Adrenal gland (tissue), 19 donors: ENCODE measurements at places on chromosomes 1 and 21.

- DNase-seq: peak; percentile 93
- H3K36me3 ChIP-seq: no peaks in the 10 kb centered on the region
- H3K27ac ChIP-seq: no peak overlapping the region
- H3K27me3 ChIP-seq: no peaks in the 10 kb centered on the region
Measured at GRCh38 chr1:32695098-32695904, 7.3 kb downstream of the SYNC start.

- no peaks in the 10 kb centered on the region for H3K36me3 ChIP-seq
- no peak overlapping the region for H3K4me3 ChIP-seq
- no peaks in the 10 kb centered on the region for H3K27me3 ChIP-seq
- no peak overlapping the region for H3K27ac ChIP-seq
- H3K4me1 ChIP-seq: no peaks in the 10 kb centered on the region
Measured at GRCh38 chr1:218785928-218786327, 387.8 kb upstream of the LYPLAL1 start.

DNA sequence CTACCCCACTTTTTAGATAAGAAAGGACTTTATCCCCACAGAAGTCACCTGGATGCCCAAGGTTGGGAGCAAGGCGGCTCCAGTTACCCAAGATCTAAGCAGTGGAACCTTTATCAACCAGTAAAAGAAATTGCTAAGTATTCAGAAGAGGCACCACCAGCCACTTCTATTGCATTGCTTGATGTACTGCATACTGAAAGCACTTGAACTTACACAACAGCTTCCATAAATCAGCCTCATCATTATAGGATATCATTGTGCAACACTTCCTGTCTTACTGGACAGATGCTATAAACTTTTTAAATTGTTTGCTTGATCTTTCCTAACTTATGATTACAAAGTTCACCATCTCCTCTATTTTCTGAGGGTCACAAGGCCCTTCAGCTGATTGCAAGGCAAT is 642.7 kb upstream of the CXADR start:
- no peaks in the 10 kb centered on the region for H3K36me3 ChIP-seq
- H3K4me1 ChIP-seq: no peaks in the 10 kb centered on the region
- no peak overlapping the region for H3K27ac ChIP-seq

DNA sequence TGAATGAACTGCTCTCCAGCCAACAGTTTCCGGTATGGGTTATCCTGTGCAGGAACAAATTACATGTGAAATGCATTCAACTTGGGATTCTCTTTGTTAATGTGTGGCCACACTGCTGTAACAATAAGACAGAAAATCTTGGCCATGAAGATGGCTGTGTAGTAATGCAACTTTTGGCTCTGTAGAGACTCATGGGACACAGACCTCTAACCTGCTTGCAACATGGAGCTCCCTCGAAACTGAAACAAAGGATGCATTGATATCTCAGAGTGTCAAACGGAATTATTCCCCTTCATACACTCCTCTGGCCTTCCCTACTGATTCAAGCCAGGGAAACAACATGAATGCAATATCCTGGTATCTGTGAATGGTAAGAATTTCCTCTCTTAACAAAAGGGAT is 559.3 kb upstream of the ZRANB2 start:
- no peak for DNase-seq
- H3K36me3 ChIP-seq: no peaks in the 10 kb centered on the region
- H3K27ac ChIP-seq: no peak overlapping the region
- no peaks in the 10 kb centered on the region for H3K27me3 ChIP-seq
- H3K4me1 ChIP-seq: no peaks in the 10 kb centered on the region

DNA sequence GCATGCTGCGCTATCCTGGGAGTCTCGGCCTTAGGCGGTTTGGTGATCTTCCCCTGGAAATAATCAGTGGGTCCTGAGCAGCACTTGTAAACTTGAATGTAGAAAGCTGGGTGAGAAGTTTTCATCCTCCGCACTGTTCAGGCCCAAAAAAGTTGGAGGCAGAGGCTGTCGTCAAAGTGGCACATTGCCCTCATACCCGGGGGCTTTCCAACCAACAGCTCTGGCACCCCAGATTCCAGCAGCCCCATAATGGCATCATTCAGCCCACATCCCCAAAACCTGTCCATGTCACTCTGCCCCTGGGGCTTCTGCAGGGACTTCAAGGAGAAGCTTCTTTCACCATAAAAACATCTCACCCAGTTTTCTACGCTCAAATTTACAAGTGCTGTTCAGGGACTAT is 59.3 kb downstream of the TOR1AIP2 start:
- no peaks in the 10 kb centered on the region for H3K36me3 ChIP-seq
- DNase-seq: no peak
- H3K27me3 ChIP-seq: no peaks in the 10 kb centered on the region
- H3K27ac ChIP-seq: no peak overlapping the region
